ENCODE measurements at places on chromosomes 2 and 18. TPM values are rescaled to one million over a fixed set of nuclear protein-coding genes. Genes with fewer than 3 reads are reported as not detected.

RAB6C gene
- 0.66 TPM for polyA plus RNA-seq

MYO5B gene
- 1.9 TPM for polyA plus RNA-seq

SAG gene
- 0.04 TPM for polyA plus RNA-seq

GAL3ST2 gene
- 0.48 TPM for polyA plus RNA-seq

AMER3 gene
- 0.04 TPM for polyA plus RNA-seq

FAM237A gene
- polyA plus RNA-seq, result not detected

CFC1 gene
- 0.17 TPM for polyA plus RNA-seq

CXCR4 gene
- 36.5 TPM for polyA plus RNA-seq

RIF1 gene
- polyA plus RNA-seq, result 43.3 TPM

DNAJC5G gene
- not detected for polyA plus RNA-seq

SPHKAP gene
- 17.3 TPM for polyA plus RNA-seq

DTNA gene
- polyA plus RNA-seq, result 108 TPM

IL1F10 gene
- polyA plus RNA-seq, result not detected

DSC2 gene
- polyA plus RNA-seq, result 6.4 TPM

SERPINB4 gene
- not detected for polyA plus RNA-seq

RPRM gene
- polyA plus RNA-seq, result 7.5 TPM

SETBP1 gene
- polyA plus RNA-seq, result 19.1 TPM

CDKL4 gene
- 0.66 TPM for polyA plus RNA-seq

OTX1 gene
- polyA plus RNA-seq, result 0.64 TPM

SLC16A14 gene
- not detected for polyA plus RNA-seq

ZFAND2B gene
- polyA plus RNA-seq, result 28.3 TPM
